Activated CD4-positive, alpha-beta T cell treated with anti-CD3 and anti-CD28 coated beads, Interleukin-2, amount 10 ng/mL, durations not matched to agents 7 days and 5 days (primary cell): ENCODE measurements at places on chromosomes 3 and 15. TPM values are rescaled to one million over a fixed set of nuclear protein-coding genes. Genes with fewer than 3 reads are reported as not detected.

EXD1 gene
- total RNA-seq: not detected

DNA sequence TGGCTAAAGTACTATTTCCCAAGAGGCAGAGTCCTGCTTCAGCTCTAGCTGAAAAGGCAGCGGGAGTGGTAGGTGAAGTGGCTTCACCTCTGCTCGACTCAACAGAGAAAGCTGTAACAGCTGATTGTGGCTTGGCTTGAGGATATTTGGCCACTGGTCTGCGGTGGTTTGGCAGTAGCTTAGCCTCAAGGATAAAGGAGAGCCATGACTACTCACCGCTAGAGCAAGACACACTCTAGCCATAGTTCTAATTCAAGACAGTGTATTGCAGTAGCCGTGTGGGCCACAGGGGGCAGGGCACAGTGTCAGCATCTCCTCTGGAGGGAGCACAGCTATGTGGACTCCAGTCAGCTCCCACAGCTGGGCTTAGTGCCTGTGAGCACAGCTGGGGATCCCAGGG lies 23.5 kb downstream of the TPRG1 start:
- DNase-seq: no peak

DNA sequence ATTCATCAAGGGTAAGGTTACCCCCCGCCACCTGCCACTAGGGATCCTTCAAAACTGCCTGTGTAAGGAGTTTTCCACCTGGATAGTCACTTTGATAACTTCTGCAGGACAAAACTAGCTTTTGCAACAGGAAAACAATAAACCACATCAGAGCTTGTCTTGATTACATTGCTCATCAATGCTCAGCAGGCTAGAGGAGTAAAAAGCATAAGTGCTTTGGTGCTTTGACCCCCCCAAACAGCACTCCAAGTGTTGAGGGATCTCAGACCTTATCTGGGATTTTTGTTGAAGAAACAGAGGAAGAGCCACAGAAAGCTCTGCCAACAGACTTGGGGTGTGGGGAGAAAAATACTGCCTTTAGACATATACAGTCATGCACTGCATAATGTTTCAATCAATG lies 10.8 kb upstream of the PHLDB2 start:
- DNase-seq: no peak

KNL1 gene
- 62.2 TPM for total RNA-seq

- no peak for DNase-seq
Measured at GRCh38 chr15:89396723-89397652, 62.4 kb upstream of the POLG start.

DPPA2 gene
- total RNA-seq: not detected

- no peak for DNase-seq
Measured at GRCh38 chr3:40624189-40624769, 99.5 kb downstream of the ZNF621 start.

DNA sequence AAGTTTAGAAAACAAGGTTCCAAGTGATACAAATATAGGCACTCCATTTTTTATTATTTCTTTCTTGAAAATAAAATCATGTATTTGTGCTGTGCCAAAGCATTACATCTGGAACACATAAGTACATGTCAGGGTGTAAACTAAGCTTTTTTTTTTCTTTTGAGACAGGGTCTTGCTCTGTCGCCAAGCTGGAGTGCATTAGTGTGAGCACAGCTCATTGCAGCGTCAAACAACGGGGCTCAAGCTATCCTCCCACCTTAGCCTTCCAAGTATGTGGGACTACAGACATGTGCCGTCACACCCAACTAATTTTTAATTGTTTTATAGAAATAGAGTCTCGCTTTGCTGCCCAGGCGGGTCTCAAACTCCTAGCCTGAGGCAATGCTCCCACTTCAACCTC lies 9.0 kb downstream of the SPATA12 start:
- DNase-seq: no peak

SNX22 gene
- total RNA-seq: 0.60 TPM
